ENCODE measurements at places on chromosomes 11 and 22.

GRCh38 chr11:60821827-60822599, 19.9 kb upstream of the CCDC86 start:
- no peak for DNase-seq

GRCh38 chr11:119236891-119237290, 30.8 kb downstream of the CBL start:
- DNase-seq: no peak

DNA sequence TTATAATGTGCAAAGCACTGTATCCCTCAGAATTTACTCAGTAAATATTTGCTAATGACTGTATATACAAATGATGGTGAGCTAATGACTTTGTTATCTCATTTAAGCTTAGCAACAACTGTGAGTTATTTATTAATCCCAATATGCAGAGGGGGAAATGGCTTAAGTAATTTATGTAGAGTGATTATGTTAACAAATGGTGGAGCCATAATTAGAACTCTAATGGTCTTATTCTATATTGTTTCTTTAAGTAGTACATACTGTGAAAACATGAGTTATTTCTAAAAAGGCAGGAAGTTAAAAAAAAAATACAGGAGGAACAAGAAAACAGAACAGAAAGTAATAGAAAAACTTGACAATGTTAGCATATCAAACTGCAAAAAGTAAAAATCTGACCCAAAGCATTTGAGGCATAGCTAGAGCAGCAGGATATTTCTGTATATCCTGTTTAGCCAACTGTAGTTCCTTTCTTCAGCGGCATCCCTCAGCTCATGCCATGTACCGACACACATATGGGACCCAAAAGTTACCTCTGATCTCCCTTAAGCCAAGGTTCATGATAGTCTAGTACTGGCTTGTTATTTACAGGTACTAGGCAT, 94.2 kb downstream of the FCHSD2 start:
- peak; percentile 64 for DNase-seq

GRCh38 chr11:125111001-125111342, 454 bp downstream of the TMEM218 start:
- DNase-seq: no peak

DNA sequence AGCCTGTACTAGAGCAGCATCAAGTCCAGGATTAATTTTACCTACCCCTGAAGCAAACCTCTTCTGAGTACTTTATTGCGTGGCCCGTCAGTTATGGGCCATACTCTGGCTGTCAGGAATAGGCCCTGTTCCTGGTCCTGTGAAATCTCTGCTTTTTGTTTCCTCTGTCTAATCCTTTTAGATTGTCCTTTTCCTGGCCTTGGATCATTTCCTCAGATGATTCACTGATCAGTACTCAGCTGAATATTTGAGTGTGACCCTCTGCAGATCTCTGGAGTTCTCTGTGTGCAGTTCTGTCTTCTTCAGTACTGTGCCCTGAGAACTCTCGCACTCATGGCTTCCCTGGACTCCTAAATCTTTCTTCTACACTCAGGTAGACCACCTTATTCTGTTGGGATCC, 123.5 kb downstream of the UVRAG start:
- DNase-seq: no peak

- DNase-seq: no peak
Measured at GRCh38 chr11:89490981-89491690, at the start of gene NOX4. Gene NOX4, minus strand, starts transcription at chr11:89491375. Its CDS starts 129 bp downstream, at chr11:89491246.

- DNase-seq: no peak
Measured at GRCh38 chr11:119782739-119783072, 53.7 kb upstream of the NECTIN1 start.

DNA sequence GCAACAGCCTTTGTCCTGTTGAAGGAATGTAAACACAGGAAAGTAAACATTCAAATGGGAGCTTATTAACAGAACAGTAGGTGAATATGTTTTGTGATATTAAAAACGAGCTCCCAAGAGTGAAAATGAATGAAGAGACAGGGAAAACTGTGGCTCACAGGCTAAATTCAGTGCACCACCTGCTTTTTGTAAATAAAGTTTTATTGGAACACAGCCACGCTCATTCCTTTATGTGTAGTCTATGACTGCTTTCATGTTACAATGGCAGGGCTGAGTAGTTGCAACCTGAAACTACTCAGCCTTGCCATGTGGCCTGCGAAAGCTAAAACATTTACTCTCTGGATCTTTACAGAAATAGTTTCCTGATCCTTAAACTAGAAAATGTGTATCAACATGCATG, 136.9 kb downstream of the MYO18B start:
- peak; percentile 39 for DNase-seq

- DNase-seq: no peak
Measured at GRCh38 chr11:119591836-119592310, 137.1 kb downstream of the NECTIN1 start.

DNA sequence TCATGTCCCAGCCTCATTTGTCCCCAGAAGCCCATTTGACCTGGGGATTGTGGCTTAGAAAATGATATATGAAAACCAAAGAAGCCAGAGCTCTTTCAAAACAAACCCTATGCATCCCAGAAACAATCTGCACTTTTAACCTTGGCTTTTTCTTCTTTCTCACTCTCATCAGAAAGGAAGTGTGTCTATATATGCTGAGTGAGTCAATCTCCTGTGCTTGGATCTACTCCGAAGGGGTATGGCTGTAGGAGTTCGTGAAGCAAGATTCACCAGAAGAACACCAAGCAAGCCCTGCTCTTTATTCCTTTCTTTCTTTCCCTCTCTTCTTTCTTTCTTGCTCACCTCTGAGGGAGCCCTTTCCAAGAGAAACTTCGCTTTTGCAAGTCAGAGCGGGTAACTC, 636 bp downstream of the PAMR1 start:
- DNase-seq: no peak

DNA sequence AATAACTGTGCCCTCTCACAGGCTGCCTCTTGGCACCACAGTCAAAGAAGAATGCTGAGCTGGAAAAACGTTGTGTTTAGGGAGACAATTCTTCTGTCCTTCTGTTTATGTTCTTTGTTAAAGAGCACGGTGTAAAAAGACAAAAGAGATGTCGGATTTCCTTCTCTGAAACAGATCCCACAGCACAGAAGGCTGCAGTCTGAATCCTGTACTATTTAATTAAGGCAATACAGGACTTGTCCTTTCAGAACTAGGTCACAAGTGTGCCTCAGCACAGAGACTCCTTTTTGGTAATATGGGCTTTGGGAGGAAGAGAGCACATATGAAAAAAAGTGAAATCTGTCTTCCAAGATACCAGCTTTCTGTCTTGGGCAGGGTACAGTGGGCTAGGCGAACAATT, 201.2 kb downstream of the NTM start:
- no peak for DNase-seq

GRCh38 chr11:74650498-74650897, 58.1 kb downstream of the POLD3 start:
- peak; percentile 48 for DNase-seq

- no peak for DNase-seq
Measured at GRCh38 chr22:46063846-46064227, 86.5 kb upstream of the PPARA start.

DNA sequence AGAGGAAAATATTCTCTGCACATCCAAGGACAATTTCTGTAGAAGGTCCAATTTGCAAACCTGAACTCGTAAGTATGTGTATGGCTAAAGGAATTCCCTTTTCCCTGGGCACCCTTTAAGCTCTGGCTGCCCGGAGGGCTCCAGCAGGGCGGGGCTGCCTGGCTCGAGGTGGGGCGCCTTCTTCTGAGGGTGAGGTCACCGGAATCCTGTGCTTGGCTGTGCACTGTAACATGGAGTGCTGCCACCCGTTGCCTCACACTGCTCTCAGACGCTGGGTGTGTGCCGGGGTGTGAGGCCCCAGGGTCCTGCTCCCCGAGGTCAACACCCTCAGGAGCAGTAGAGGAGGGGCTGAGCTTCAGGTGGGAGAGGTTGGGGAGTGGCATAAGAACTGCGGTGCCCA, 61.5 kb downstream of the SYN3 start:
- no peak for DNase-seq

GRCh38 chr11:72637198-72637597, 37.0 kb downstream of the PDE2A start:
- DNase-seq: no peak

- no peak for DNase-seq
Measured at GRCh38 chr11:43548916-43549315, 131.6 kb upstream of the HSD17B12 start.

GRCh38 chr22:21927174-21927823, 25.3 kb downstream of the PPM1F start:
- no peak for DNase-seq

DNA sequence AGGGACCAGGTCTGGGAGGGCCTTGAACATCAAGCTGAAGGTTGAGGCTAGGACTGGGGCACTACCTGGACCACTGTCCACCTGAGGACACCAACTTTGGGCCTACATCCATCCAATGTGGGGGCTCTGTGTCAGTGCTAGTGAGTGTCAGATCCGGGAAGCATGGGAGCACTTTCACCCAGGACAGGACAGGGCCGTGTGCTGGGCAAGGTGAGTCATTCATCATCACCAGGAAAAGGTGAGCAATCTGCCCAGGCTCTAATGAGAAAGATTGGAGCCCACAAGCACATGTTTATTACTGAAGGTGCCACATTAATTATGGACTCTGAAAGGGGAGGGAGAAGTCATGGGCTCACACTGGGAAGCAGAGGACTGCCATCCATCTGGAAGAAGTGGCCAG, 39.7 kb upstream of the DRD2 start:
- DNase-seq: no peak

- no peak for DNase-seq
Measured at GRCh38 chr11:134945993-134946392, 534.0 kb upstream of the B3GAT1 start.

- no peak for DNase-seq
Measured at GRCh38 chr11:94130298-94131046, 1.8 kb downstream of the PANX1 start.

DNA sequence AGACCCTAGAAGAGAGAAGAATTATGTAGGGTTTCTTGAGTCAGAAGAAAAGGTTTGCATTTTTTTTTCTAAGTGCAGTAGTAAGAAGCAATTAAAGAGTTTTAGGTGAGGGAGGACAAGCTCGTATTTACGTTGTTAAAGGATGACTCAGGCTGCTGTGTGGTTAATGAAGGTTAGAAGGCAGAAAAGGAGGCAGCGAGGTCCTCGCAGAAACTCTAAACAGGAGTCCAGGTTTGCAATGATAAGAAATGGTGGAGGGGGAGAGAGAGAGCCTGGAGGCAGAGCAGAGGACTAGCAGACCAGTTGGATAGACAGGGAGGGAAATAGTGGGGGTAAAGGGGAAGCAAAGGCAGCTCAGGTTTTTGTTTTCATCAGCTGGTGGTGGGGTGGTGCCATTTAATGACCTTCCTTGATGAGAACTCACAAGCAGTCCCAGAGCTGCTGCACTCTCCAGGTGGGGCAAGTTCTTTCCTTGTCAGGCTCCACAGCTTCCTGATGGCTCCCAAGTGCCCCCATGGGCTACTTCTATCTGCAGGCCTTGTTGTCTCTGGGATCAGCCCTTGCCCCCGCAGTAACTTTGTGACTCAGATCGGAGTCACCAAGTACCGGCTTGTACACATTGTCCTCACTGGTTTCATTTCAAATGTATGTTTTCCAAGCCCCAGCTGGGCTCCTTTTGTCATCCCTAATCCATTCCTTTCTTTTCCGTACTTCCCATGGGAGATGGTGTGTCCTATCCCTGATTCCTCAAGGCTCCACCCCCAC, 8.3 kb upstream of the INSC start:
- no peak for DNase-seq

DNA sequence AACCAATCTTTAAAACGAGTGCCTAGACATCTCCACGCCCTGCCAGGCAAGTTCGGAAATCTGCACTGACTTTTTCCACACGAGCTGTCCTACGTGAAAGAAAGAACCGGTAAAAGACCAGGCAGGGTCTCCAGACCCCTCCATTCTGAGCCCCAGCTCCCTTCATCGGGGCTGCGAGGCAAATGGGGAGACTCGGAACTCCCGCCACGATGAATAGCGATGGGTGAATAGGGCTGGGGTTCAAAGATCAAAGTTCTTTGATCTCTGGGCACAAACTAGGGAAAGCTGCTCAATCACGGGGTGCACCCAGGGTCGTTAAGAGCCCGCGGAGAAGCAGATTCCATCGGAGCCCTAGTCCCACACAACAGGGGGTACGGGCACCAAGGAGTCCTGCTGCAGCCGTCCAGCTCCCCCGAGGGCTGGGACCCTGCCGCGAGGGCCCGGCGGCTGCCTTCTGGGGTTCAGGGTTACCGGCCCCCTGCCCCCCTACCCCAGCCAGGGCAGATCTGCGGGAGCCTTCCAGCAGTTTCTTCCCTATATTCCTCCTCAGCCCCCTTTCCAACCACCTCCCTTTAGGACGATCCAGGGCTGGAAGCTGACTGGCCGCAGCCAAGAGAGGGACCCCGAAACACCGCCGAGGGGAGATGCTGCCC, 1.1 kb downstream of the LRP4 start:
- DNase-seq: no peak

GRCh38 chr22:47419239-47419638, 656.8 kb downstream of the TBC1D22A start:
- no peak for DNase-seq

GRCh38 chr11:8597182-8597581, 3.2 kb upstream of the STK33 start:
- peak; percentile 8 for DNase-seq

DNA sequence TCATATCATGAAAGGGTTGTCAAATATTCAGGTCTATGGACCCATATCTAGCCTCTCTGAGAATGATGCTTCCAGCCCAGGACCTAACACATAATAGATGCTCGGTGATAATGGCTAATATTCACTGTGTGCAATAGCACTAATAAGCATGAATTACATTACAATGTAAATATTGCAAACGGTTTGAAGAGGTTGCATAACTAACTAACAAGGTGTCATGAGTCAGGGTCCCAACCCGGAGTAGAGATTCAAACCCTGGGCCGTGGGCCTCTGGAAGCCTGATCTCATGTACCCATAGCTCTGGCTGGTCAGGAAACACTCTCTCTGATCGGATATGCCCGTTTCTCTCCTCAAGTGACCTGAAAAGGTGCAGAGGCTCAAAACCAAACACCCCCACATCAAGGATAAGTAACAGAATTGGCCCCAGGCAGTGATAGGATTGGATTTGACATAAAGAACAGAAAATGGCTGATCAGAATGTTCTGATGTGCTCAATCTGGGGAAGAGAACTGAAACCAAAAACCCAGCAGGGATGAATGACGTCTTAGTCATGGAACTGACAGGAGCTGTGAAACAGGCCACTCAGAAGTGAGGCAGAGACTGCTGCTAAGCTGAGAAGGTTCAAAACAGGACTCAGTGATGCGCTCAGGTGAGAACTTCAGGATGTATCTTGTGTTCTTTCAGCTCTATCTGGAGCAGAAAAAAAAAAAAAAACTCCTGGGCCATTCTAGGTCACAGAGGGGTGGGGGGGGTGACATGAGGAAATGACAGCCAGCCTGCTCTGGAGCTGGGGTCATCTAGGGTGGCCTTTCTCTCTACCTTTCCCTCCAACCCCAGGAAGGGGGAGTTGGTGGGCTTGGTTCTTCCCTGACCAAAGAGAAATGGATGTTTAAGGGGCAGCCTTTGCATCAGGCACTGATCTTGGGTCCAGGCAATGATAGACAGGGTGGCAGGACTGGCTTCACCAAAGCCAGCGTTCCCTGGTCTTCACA, 6.6 kb upstream of the KCTD17 start:
- no peak for DNase-seq

- peak; percentile 81 for DNase-seq
Measured at GRCh38 chr11:117226388-117227385, 5.2 kb downstream of the PCSK7 start.

GRCh38 chr11:35681163-35681767, 18.7 kb downstream of the TRIM44 start:
- DNase-seq: no peak

GRCh38 chr11:102882389-102883024, 7.7 kb upstream of the MMP12 start:
- no peak for DNase-seq

All from NCI-H774 (cell line).